ENCODE measurements at places on chromosomes 1 and 21. TPM values are rescaled to one million over a fixed set of nuclear protein-coding genes. Genes with fewer than 3 reads are reported as not detected.

The DHRS3 gene
- 76.4 TPM for polyA plus RNA-seq

The BNIPL gene
- 5.9 TPM for polyA plus RNA-seq

The CFHR1 gene
- 0.13 TPM for polyA plus RNA-seq

The C1orf226 gene
- polyA plus RNA-seq: 25.3 TPM

The RHBG gene
- 13.6 TPM for polyA plus RNA-seq

The RASSF5 gene
- polyA plus RNA-seq: 4.6 TPM

The FCER1A gene
- polyA plus RNA-seq: 0.47 TPM

The AMY2A gene
- not detected for polyA plus RNA-seq

Measured in renal pelvis (tissue), 12 donors.